ENCODE measurements at places on chromosomes 7 and 10.

DNA sequence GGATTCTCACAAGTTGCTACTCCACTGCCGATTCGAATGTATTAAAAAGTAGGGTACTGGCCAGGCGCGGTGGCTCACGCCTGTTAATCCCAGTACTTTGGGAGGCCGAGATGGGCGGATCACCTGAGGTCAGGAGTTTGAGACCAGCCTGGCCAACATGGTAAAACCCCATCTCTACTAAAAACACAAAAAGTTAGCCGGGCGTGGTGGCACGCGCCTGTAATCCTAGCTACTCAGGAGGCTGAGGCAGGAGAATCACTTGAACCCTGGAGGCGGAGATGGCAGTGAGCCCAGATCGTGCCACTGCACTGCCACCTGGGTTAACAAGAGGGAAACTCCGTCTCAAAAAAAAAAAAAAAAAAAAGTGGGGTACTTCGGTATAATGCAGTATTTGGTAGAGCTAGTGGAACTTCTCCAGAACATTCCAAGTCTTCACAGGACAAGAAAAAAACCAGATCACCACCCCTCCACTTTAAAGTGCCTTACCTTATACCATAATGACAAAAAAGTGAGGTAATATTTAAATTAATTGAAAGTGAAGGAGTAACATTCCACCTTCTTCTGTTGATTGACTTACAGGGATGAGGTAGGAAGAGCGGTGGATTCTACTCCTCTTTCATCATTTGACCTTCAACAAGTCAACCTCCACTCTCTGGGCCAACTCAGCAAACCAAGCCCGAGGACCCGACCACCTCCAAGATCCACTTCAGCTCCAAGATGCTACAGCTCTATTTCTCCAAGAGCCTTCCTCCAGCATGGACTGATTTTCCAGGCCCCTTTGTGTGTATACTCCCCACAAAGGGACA lies 2.0 kb downstream of the BAZ1B start:
- DNase-seq, result no peak

GRCh38 chr7:22604246-22604645 lies 104.3 kb upstream of the STEAP1B start:
- no peak for DNase-seq

DNA sequence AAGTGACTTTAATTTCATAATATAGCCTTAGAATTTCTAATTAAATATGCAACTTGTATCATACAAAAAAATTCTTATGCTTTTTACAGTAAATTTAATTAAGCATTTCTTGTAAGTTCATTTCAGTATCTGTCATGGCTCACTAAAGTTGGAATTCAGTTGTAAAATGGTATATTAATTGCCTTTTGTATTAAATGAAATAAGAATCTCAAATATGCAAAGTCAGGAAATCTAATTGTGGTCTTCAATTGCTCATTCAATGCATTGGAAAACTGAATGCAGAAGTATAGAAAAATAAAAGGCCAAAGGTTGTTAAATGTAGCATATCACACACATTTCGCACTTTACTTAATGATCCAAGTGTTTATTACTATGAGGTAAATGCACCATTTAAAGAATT lies 189.5 kb downstream of the PHF14 start:
- DNase-seq, result no peak

DNA sequence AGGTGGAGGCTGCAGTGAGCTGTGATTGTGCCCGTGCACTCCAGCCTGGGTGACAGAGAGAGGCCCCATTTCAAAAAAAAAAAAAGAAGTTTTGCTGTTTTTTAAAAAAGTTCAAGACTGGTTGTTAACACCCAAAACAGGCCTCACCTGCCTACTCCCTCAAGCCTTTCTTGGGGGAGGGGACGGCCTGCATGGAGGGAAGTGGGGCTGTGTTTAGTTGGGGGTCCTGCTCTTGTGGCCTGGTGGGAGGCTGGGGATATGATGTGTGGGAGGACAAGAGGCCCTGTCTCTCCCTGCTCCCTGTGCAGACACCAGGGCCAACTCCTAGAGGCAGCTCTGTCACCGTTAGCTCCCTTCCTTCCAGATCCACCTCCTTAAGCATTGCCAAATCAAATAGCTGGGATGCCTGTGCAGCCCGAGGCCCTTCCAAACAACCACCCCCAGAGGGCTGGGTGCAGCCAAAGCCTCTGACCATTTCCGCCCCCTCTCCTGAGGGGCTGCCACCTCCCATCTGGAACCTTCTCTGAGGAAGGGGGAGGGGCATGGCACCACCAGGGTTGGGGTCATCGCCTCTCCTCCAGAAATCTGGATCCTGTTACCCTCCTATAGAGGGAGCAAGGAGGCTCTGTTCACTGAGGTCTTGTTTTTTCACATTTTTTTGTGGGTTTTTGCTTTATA lies 32.9 kb upstream of the ANKRD2 start:
- DNase-seq, result no peak

DNA sequence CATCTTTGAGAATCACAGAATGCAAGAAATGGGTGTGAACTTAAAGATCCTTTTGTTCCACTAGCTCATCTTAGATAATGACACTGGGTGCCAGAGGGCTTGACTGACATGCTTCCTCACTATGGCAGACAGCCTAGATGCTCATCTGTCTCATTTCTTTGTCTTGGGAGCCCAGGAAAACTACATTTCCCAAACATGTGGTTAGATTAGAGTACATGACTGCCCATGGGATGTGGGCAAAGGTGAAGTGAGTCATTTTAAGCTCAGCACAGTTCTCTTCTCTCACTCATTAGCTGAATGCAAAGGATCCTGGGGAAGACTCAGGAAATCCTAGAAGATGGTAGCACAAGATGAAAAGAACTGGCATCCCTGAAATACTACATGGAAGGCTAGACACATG lies 32.5 kb upstream of the TBX20 start:
- DNase-seq, result no peak
